Fibroblast of skin of right biceps (primary cell): ENCODE measurements at places on chromosomes 6 and 20.

DNA sequence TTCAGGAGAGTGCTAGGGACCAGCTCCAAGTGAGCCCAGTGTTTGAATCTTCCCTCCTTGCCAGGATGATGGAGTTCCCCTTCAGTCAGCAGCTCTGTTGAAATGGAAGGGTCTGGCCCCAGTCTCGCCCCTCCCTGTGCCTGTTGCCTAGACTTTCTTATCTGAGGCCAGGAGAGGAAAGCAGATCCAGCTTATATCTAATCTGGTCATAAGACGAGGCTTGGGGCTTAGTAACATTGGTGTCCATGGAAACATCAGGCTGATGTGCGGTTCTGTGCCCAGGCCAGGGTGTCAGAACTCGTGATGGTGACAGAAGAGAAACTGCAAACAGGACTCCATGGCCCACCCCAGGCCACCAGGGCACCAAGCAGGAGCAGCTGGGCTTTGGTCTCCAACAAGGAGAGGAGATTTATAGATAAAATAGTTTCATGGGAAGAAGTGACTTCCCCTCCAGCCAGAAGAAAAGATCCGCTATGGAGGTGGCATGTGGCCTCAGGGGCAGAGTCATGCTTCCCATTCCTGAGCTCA lies 9.8 kb downstream of the MAS1L start:
- DNase-seq, result no peak

DNA sequence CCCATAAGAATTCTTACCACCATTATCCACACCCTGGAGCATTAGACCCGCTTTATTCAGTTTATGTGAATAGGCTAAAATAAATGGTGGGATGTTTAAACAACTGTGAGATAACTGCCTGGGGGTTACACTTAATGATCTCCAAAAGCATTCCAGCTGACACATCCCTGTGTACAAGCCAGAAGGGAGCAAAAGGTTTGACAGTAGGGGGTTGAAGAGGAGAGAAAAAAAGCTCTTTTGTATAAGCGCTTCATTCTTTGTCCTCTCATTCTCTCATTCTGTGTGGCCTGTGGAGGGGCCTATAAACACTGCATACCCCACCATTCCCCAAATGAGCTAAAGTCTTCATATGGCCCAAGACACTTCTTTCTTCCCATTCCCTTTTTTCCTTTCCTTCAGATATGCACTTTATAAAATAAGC lies 30.8 kb upstream of the COL21A1 start:
- peak; percentile 22 for DNase-seq

GRCh38 chr6:51147756-51148155 lies 329.1 kb downstream of the TFAP2B start:
- peak; percentile 28 for DNase-seq

- no peak for DNase-seq
Observed at GRCh38 chr20:59364611-59365010, 64.2 kb downstream of the EDN3 start.

DNA sequence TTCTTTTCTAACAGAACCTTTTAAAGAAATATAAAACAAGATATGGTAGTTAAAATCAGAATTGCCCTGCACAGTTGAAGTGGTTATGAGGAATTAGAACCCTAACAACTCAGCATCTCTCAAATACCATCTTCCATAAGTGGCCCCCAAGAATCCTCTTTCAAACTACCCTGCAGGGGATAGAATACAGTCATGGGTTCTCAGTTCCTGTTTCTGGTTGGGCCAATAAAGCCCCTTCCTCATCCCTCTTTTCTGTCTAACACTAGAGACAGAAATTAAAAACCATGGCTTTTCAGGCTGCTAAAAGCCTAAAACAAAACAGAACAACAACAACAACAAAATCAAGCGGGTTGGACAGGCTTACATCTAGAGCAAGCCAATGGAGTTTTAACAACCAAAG lies 6.7 kb upstream of the LCA5 start:
- no peak for DNase-seq

DNA sequence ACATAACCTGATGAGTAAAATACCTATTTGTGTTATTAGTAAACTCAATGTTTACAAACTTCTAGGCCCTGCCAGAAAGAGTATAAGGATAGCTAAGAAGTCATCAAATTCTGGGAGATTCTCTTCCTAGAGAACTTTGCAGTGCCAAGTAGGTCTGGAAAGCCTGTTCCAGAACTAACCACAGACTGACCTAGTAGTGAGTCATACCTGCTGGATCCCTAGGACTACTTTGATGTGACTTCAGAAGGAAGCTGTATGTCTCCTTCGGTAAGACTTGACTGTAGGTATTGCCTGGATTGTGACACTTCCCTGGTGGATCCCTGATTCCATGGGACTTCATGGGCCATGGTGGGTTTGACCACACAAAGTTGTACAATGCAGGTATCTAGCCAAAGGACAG lies 131.7 kb downstream of the DNAH8 start:
- peak; percentile 21 for DNase-seq

- DNase-seq, result peak; percentile 34
Observed at GRCh38 chr6:154276810-154277628, 79.6 kb downstream of the IPCEF1 start.

- no peak for DNase-seq
Observed at GRCh38 chr20:49288784-49289696, 11.2 kb upstream of the ZNFX1 start.

DNA sequence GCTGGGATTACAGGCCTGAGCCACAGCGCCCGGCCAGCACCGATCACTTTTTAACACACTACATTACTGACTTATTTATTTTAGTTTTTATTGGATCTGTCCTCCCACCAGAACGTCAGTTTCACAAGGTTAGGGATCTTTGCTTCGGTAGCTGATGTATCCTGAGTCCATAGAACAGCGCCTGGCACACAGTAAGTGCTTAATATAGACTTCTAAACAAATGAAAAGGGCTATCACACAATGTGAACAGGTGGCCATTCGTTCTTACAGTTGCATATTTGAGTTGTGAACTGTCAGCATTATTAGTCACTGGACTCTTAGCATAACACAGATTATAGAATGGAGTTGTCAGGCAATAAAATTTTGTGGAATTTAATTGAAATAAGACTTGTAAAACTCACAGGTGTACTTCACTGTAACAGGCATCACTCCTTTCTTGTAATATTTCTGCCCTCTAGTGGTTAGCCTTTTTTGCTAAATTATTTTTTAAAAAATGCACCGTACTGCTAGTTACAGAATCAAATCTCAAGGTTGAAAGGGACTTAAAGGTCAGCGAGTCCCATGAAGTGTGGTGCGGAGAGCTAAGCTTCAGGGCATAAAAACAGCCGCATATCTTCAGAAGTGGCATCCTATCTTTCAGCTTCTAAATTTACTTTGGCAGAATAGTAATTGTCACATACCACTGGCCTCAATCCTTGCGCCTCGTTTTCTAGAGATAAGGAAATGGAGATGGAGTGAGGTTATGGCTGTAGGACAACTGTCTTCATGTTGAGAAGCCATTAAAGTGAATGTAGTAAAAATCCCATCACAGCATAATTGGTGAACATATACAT lies 3.4 kb upstream of the TBC1D7 start:
- DNase-seq, result peak; percentile 14

DNA sequence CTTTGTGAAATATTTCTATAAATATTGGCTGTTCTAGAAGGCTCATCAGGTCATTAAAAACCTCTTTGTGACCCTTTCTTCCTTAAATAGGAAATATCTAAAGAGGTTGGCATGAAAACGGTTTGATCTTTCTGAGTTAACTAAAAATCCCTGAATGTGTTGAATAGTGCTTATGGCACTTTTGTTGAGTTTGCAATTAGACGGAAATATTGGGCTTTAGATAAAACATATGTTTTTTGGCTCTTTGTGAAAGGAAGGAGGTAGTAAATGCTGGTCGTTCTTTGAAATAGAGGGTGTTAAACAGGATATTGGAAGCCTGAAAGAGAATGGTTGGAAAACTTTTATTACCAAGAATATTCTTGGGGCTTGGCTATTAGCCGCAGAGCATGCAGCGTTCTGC lies 163.0 kb downstream of the ARID1B start:
- DNase-seq, result no peak

DNA sequence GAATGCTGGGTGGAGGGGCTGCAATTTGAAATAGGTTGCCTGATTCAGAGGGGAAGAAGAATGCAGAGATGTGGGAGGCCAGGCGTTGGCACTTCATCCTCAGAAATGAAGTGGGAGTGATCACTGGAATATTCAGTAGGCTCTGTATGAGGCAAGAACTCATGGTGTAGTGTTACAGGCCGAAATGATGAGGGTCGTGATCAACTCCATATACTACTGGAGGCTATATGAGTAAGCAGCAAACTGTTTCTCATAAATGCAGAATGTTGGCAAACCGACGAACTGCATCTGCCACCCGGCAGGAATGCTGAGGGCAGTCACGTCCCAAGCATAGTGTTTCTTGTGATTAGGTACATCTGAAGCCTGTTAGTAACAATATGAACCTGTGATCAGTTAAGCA lies 12.7 kb downstream of the KCNS1 start:
- DNase-seq, result peak; percentile 92

- DNase-seq, result peak; percentile 88
Observed at GRCh38 chr6:134363323-134364039, 45.6 kb upstream of the SGK1 start.

DNA sequence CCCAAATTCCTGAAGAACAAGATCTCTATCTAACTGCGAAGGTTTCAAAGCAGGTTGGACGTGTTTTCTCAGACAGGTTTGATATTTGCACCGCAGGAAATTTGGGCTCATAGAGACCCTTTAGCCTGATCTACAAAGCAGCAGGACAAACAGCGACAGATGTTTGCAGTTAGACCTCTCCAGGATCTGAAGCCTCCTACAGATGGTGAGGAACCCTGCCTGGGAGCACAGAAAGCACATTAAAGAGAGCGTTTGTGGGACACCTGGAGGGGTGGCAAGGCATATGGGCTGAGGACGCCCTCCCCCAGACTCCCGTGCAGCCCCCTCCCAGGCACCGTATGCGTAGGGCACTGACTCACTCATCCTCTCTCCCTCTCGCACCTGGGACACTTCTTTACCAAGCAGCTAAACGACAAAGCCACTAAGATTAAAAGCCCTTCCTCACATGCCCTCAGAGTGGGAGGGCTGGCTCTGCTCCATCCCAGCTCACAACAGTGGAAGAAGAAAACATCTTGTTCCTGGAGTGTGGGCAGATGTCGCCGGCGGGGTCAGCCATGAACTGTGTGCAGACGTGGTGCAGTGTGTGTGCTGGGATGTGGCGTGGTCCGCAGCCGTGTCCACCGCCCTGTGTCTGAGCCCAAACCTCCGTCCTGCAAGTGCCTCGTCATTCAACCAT lies 249.7 kb upstream of the AFDN start:
- no peak for DNase-seq

GRCh38 chr6:132362442-132363185 lies 38.7 kb downstream of the MOXD1 start:
- peak; percentile 23 for DNase-seq

DNA sequence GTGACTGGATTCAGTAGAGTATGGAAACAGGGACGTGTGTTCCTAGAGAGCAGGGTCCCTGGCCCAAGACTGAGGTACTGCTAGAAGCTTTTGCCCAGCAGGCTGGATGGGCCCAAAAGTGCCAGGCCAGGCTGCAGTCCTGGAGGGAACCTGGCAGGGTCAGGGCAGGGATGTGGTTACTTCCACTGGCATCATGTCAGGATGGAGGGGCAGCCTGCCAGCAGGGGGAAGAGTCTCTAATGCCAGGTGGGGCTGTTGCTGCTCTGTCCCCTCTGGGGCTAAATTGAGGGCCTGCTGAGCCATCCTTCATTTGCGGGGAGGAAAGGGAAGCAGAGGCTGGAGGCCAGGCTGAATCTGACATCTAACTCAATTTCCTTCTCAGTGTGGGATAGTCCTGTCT lies 17.2 kb downstream of the ZDHHC14 start:
- no peak for DNase-seq

DNA sequence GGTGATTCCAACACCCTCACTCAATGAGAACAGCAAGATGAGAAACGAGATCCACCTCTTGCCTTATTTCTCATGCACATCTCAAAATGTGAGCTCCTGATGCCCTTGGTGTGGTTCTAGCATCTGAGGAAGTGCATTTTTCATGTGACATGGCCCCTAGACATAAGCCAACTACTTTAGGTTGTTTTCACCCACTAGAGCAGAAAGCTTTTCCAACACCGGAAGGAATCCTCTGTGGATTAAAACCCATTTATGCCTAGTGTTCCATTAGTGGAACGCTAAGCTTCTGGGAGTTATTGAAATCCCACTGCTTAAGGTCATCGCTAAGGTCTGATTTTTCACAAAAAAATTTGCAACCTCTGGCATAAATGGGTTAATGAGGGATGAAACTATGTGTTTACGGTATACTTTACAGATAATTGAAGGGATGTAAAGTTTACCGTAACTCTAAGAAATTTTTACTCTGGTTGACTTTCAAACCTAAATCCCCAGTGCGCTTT lies 24.0 kb downstream of the CYP24A1 start:
- DNase-seq, result no peak

DNA sequence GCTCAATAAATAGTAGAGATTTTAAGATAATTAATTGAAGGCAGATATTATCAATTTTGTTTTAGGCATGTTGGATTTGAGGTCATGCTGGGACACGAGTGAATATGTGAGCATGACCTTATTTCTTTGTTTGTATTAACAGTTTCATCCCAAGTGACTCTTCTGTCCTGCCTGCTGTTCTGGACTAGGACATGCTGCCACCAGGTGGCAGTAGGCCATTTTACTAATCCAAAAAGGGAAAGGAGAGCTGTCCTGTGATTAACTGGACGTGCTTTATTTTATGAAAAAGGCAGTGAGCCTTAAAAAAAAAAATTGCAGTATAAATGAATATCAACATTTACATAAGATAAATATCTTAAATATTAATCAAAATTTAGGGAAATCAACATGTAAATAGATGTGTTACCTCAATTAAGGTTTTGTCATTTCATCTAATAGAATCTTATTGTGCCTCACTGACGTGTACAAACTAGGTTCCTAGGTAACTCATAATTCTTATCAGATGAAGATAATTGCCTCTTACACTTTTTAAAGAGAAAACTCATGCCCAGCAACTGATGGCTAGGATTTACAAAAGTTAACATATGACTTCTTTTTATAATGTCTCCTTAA lies 49.8 kb downstream of the FRK start:
- DNase-seq, result peak; percentile 66

GRCh38 chr6:169998457-169998856 lies 247.0 kb downstream of the ERMARD start:
- DNase-seq, result no peak

DNA sequence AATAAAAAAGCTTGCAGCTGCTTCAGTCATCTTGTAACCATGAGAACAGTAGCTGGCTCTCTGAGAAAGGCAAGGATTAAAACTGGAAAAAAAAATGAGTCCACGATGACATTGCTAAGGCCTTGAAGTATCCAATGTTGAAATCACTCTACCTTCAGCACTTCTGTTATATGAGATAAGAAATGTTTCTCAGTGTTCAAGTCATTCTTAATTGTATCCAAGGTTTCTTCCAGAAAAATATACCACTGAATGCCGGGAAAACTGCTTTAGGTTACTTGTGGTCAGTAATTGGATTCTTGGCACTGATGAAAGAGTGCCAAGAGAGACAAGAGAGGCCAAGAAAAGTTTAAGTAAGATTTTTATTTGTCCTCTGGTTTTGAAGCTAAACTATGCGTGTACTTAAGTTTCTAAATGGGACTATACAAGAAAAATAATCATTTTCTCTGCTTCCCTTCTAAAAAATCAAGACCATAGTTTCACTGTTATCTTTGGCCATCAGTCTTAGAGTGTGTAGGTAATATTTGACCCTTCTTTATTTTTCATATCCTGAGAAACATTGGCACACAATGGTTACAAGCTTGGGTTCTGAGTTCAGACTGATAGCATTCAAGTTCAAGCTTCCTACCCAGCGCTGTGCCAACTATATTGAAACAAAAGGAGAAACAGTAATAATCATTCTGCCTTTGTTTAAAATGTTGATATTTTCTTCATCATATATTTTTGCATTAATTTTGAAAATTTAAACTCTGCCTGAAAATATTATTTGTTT lies 84.6 kb downstream of the TRDN start:
- DNase-seq, result no peak
